ENCODE measurements at places on chromosomes 16 and 17.

DNA sequence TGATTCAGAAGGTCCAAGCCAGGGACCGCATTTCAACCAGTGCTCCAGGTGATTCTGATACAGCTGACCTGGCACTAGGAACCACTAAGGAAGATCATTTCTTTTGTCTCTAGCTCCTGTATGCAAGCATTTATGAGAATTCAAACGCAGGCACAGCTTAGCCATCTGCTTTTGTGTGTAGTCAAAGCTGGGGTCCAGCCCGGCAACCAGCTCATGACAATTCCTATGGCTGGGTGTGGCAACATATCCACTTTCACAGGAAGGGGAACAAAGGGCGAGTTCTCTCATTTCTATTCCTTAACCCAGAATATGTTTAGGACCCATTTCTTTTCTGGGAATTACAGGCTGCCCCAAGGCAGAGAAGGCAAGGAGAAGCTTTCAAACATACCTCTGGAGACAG is 27.3 kb upstream of the COG7 start:
- no peak for DNase-seq

DNA sequence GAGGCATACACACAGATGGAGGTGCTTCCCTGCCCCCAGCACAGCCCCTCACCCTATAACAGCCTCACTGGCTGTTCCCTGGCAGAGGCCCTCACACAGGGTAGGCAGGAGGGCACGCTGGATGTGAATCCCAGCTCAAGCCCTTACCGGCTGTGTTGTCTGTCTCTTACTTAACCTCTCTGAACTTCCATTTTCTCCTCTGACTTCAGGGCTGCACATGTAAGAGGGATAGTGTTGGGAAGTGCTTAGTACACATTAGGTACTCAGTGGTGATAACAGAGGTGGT is 24.6 kb upstream of the EIF1 start:
- DNase-seq = no peak

- DNase-seq = no peak
Observed at GRCh38 chr17:75875182-75875939, 3.0 kb downstream of the TRIM47 start.

DNA sequence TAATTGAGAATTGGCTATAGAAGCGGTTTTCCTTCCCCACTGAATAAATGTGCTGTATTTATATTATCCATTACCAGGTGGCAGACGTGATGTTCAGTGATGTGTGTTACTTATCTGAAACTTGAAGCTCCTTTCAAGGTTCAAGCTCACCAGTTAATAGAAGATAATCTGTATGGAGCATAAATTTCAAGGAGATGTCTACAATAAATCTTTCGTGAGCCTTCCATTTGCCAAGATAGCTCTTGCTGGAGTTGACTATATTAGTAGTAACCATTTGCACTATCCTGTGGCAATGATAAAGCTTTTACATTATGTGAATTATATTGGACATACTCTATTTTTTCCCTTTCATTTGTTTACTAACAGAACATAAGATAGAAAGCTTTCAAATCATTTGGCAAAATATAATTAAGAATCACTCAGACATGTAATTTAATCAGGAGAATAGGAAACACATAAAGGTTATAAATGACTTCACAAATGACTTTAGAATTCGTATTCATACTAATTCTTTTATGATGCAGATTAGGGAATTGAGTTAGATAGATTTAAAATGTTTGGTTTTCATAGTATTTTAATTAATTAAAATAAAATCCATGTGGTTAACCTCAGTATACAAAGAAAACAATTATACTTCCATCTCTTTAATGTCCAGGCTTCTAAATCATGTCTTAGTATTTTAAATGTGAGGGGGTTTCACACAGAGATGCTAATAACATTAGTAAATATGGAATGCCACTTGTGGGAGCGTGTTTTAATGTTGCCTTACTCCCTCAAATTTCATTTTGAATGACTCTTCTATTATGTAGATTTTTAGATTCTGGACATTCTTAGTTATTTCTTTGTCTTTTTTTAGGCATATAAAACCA is 664.4 kb upstream of the CDH8 start:
- no peak for DNase-seq

DNA sequence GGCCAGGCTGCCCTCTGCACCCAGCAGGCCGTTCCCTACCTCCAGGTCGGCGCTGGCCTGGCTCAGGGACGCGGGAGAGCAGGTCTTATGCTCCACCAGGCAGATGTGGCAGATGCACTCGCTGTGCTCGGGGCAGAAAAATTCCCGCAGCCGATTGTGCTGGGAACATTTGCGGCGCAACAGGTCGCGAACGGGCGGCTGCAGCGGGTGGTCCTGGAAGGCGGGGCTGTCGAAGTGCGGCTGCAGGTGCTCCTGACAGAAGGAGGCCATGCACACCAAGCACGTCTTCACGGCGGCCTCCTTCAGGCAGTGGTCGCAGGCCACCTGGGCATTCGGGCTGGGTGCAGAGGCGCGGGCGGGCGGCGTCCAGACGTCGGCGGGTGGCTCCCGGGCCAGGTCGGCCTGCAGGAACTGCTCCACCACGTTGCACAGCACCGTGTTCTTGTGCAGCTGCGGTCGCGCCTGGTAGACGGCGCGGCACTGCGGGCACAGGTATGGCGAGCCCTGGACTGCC is 439 bp downstream of the TRIM25 start:
- no peak for DNase-seq

DNA sequence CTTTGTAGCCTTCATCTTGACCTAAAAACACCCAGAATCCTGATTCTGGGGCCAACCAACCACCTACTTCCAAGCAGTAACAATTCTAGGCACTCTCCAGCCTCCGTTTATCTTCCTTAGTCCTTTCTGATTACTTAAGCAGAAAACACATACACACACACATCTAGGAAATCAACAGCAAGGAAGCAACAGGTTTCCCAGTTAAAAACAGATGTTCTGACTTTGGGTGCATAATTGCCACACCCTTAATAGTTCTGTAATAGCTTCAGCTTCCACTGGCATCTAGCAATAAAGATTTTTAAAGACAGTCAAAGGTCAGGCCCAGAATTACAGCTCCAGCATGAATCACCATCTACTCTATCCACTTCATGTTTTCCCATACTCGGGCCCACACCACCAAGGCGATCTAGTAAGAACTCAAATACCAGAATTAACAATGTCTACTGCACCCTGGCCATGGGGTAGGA is 2.6 kb downstream of the ARHGAP17 start:
- no peak for DNase-seq

GRCh38 chr16:77408607-77409006 is 26.2 kb downstream of the ADAMTS18 start:
- no peak for DNase-seq

DNA sequence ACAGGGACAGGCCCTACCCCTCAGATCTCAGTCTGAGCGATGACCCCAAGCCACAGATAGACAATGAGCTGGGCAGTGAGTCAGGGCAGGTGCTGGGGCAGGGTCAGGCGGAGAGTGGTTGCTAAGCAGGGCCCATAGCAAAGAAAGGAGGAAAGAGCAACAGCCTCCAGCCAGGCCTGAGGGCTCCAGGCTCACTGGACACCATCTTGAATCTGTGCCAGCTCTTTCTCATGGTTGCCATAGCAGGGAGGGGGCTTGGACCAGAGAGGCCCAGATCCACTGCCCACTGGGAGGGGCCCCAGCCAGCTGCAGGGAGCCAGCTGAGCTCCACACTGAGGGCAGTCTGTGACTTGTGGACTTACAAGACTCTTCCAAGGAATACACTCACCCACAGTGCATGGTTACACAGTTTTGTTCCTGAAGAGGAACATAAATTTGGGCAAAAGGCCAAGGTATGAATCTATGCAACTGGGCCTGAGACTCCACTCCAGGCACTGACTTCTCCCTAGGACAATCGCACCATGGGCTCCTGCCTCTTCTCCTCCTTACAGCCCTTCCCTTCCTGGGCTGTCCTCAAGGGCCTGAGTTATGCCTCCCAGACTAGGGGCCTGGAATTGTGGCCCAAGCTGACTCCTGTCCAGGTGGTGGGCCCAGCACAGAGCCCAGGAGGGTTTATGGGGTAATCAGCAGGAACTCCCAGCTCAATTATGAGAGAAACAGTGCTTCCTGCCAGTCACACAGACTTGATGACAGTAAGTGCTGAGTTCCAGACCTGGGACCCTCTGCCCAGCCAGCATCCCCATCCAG is 59.9 kb downstream of the BEAN1 start:
- no peak for DNase-seq

DNA sequence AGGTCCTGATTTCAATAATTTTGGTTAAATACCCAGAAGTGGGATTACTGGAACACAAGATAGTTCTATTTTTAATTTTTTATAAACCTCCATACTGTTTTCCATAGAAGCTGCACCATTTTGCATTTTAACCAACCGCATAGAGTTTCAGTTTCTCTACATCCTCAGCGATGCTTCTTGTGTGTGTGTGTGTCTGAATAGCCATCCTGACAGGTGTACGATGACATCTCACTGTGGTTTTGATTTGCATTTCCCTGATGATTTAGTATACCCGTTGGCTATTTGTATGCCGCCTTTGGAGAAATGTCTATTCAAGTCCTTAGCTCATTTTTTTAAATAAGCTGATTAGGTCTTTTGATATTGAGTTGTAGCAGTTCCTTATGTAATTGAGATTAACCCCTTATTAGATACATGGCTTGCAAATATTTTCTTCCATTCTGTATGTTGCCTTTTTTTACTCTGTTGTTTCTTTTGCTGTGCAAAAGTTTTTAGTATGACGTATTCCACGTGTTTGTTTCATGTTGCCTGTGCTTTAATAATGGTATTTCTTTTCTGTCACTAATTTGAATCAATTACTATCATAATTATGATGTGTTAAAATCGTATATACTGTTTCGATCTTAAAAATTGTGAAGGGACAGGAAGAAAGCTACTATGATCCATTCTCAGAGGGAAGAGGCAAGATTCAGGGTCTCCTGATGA is 227.2 kb upstream of the MON1B start:
- DNase-seq = no peak

DNA sequence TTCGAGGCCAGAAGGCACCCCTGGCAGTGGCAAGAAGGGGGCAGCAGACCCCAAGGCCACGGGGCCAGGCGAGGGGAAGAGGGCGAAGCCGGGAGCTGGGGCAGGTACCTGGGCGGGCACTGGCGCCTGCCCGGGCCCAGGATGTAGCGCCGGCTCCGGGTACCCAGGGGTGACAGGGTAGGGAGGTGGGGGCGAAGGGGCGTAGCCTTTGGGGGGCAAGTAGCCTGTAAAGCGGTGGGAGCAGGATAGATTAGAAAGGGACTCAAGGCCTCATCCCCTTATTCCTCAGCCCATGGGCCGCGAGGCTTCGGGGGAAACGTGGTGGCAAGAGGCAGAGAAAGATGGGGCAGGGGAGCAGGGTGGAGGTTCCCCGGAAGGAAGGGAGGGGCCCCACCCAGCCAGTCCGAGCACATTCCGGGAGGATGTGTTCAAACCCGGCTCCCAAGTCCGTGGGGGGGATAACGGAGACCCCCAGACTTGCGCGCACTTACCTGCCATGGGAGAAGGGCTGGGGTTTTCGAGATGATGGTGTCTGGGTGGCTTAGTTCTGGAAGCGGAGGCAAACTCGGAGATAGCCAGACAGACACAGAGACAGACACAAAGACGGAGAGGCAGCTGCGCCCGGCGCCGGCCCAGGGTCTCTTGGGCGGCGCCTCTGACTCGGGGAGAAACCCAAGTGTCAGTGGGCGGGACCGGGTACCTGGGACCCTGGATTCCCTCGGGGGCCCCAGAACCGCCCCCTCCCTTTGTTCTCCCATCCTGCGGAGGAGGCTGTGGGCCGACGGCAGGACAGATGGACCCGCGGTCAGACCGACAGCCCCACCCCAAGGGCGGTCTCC is 493 bp downstream of the PLSCR3 start:
- DNase-seq = peak; percentile 81

- DNase-seq = peak; percentile 17
Observed at GRCh38 chr17:73142872-73143381, 21.9 kb upstream of the SSTR2 start.

DNA sequence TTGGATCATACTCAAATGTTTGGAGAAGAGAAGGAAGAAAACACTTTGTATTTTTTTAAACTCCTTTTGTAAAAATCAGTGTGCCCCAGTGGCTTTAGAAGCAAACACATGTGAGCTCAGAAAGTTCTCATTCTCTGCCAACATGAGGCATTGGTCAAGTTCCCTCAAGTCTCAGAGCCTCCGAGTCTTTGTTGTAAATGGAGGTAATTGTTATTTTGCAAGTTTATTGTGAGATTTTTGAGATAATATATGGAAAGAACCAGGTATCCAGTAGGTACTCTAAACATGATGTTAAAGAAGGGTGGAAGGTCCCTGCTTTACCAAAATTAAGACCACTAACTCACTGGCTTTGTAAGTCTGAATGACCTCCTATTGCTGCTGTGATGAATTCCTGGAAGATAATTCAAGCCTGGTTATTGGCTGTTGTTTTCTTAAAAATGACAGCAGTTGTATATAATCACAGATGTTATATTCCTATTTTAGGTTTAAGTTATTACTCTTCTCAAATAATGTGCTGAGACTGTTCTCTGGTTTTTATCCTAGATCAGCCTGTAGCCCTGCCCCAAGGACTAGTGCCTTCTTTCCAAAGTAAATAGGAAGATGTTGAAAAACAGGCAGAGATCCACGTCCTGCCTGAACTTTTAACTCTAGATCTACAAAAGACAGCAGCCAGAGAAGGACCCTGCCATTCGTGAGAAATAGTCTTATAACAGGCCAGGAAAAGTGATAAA is 2.4 kb downstream of the HLF start:
- no peak for DNase-seq

- no peak for DNase-seq
Observed at GRCh38 chr16:84746231-84746630, 46.4 kb downstream of the USP10 start.

- DNase-seq = no peak
Observed at GRCh38 chr16:75271441-75272096, 20.1 kb upstream of the BCAR1 start.

All from CD4-positive, alpha-beta T cell treated with Interleukin-21 for 1 hour (primary cell).